ENCODE measurements at places on chromosomes 7 and 10.

DNA sequence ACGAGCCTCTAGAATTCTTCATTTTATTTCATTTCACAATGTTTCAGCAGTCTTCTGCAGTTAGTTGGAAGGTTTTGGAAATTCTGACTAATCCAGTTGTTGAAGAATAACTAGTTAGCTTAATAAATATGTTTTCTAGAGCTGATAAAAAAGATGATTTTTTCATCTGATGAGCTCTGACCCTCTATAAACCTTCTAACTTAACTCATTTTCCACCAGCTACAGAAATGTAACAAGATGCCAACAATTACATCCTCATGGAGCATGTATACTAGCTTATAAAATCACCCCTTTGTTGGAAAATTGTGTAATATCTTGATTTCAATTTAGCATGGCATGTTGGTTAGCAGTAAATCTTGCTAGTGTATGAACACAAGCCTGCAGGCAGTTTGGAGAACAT, 33.1 kb downstream of the KAT6B start:
- no peak for DNase-seq

DNA sequence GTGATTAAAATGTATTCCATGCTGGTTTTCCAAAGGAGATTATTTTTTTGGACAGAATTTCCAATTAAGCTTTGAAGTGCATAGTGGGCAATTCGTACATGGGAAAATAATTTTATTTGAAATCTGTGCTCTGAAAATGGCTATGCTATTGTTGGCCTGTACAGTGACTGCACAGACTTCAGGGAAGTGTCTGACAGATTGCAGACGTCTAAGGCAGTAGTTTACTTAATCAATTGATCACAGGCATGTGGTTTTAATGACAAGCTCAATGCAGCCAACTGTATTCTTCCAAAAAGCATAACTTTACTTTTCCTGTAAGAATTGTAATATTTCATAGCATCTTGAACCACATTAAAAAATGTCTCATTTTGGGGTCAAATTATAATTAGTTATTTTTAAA, 102.0 kb downstream of the SEMA3C start:
- DNase-seq, result no peak

GRCh38 chr7:20217193-20217948, at the start of gene MACC1:
Gene MACC1, minus strand, starts transcription at chr7:20217384. Its CDS starts 55,522 bp downstream, at chr7:20161862.
- DNase-seq, result no peak

GRCh38 chr10:103602028-103602851, 108.7 kb downstream of the NEURL1 start:
- no peak for DNase-seq

GRCh38 chr10:73225518-73225917, 21.5 kb downstream of the DNAJC9 start:
- DNase-seq, result no peak

GRCh38 chr10:13788711-13789447, 202.1 kb downstream of the PRPF18 start:
- DNase-seq, result no peak

DNA sequence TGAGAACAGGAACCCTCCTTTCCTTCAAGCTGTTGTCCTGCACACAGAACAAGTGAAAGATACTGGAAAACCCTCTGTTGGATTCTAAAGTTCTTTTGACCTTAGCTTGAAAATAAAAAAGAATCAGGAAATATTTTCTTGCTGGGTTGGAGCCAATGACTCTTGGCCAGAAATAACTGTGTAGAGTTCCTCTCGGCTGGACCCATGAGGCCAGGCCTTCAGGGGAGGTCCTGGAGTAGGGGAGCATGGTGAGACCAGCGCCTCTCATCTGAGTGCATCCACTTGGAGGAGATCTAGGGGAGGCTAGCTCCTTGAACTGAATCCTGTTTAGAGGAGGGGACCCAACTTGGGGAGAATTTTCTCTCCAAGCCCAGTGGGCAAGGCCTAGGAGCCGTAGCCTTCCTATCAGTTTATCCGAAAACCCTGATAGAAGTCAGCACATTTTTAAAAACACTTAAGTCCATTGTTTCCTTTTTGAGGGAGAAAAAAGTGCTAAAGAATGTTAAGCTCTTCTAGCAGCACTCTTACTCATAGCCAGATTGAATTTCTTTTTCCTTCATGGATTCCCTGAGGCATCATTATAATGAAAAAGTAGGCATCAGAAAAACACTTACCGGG, 635.7 kb upstream of the ANKRD30A start:
- DNase-seq, result no peak

DNA sequence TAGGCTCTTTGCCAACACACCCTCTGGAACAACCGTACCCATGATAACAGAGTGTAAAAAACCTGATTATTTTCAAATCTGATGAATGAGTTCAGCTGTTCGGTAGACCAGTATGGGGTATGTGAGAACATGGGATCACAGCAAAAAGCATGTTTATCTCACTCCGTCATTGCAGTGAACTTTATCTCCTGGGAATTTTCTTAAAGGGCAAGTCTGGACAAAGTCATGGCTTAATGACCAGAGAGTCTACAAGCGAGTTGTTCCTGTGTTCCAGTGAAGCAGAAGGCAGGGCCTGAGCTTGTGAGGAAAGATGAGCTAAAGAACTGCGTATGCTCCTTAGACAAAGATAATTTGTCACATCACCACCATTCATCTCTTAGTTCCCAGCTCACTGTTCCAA, 219.7 kb downstream of the TRIL start:
- DNase-seq, result no peak

GRCh38 chr7:46583656-46584055, 662.6 kb upstream of the IGFBP3 start:
- no peak for DNase-seq

DNA sequence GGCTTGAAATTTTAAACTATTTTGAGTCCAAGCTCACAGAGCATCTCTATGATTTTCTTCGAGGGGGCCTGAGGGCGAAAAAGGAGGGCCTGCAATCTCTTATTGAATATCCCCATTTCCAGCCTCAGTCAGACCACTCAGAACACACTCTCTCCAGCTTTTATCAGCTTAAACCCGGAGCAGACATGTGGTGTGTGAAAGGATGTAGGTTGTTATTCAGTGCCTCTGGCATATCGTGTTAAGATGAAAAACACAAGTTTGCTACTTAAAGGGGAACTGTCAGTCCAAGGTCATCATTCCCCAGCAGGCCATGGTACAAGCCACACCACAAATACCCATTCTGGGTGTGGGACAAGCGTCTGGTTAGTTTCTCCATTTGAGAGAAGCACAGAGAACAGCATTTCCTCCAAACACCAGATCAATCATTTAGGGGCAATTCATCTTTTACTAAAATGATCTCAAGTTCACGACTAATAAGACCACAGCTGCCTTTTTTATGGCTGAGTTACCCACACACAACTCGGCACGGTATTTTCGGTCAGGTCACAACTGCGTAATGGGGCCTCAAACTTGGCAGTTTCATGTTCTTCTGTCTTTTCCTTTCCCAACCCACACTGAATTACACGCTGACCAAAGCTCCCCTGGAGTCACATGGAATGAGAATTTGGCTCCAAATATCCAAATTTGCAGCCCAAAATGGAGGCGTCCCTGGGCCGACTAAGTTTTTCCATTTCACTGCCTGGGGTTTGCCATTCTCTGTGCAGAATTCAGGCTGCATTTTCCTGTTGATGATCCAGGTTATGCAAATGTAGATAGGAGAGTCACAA, 188.4 kb downstream of the SEM1 start:
- DNase-seq, result no peak

DNA sequence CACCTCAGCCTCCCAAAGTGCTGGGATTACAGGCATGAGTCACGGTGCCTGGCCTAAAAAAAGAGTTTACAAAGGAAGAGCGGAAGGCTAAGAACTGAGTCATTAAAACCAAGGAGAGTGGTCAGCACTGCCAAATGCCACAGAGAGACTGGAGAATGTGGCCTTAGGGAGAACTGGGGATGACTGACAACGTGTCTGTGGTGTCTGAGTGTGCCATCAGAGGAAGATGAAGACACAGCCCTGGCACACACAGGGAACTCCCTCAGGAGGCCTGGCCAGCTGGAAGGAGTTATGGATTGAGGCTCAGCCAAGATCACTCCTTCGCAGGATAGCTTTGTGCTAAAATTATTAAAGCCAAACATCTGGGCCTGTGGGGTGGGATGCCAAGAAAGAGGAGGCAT, 3.9 kb upstream of the INA start:
- DNase-seq, result no peak

- DNase-seq, result no peak
These were observed 8.3 kb downstream of the EN2 start for GRCh38 chr7:155466142-155466813.

DNA sequence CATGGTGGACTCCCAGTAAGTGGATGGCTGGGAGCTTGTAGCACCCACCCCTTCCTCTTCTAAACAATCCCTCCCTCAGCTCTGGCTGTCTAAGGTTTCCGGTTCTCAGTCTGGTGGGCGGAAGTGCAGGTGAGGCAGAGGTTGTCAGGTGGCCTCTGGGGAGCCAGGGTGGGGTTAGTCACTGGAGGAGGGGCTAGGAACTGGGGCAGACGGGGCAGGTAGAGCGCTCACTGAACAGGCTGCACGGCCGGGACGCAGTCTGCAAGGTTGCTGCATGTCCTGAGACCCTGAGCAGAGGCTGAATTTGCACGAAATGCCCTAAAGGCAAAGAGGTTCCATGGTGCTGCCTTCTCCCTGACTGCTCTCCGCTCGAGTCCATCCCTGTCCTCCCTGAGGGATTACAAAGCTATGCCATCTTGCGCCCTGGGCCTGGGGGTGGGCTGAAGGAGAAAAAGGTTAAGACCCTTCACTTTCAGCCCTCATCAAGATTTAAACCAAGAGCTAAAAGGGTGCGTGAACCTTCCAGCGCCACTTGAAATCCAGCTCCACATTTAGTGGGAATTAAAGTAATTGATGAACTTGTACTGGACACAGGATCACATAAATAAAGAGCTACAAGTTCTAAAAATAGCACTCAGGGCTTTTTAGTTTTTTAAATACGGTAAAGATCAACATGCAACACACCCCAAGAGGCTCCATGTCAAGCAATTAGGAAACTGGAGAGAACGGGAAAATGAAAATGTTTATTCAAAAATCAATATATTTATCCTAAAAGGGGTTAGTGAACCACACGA, 62.3 kb upstream of the CTBP2 start:
- DNase-seq, result no peak

DNA sequence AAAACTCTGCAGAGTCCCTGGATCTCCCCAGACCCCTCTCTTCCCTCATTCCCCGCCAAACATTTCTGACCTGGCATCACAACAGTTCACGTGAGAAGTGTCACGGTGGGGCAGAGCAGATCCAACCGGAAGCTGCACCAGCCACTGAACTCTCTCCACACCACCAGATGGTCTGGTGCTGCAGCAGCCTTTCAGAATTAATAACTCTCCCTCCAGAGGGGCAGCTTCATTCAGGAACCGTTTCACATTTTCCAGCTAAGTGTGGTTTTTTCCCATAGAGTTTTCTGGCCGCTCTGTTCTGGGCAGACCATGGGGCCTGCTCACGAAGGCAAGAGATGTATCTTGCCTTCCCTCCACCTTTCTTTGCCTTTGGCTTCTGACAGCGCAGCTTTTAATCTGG, 486.7 kb upstream of the GALNT17 start:
- DNase-seq, result no peak

GRCh38 chr10:48451969-48452878, 145.7 kb downstream of the MAPK8 start:
- no peak for DNase-seq

- no peak for DNase-seq
These were observed 41.5 kb upstream of the PIK3CG start for GRCh38 chr7:106823631-106824030.

- no peak for DNase-seq
These were observed 693.9 kb downstream of the PARD3 start for GRCh38 chr10:34121125-34121753.

DNA sequence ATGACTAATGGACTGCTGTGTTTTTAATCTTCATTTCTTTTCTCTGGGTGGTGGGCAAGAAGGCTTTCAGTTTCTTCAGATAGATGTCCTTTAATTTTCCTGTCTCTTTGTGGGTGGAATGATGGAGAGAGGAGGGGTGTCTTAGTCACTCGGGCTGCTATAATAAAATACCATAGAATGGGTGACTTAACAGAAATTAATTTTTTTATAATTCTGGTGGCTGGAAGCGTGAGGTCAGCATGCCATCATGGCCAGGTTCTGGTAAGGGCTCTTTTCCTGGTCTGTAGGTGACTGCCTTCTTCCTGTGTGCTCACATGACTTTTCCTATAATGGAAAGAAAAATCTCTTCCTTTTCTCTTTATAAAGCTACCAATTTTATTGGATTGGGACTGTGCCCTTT, 6.3 kb downstream of the RSBN1L start:
- no peak for DNase-seq

GRCh38 chr10:16765509-16766375, 51.5 kb downstream of the RSU1 start:
- no peak for DNase-seq

- no peak for DNase-seq
These were observed 160.6 kb downstream of the KLF6 start for GRCh38 chr10:3624367-3624766.

GRCh38 chr7:19376538-19376937, 231.3 kb upstream of the FERD3L start:
- DNase-seq, result no peak

- DNase-seq, result no peak
These were observed 242.0 kb downstream of the BICC1 start for GRCh38 chr10:58754469-58755339.

- DNase-seq, result no peak
These were observed 211.7 kb upstream of the NFE2L3 start for GRCh38 chr7:25940086-25940906.

DNA sequence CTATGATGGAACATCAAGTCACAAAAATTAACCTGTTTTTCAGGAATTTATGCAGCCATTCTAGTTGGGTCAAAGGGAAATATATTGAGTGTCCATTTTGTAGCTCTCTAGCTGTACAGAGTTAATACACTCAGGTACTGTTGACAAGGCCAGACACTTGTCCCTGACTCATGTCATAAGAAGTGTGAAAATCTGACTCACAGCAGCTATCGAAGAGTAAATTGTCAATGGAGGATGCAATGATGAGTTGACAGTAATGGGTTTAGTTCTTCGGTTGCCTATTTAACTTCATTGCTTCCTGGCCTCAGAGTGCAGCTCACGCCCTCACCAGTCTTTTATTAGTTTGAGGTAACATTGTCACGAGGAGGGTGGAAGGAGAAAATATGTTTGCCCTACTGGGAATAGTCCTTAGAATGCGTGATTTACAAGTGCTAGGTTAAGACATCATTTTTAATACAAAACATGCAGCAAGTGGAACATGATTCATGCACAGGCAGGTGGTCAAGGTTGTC, 255.1 kb downstream of the XPNPEP1 start:
- DNase-seq, result no peak

GRCh38 chr7:21572331-21573313, 29.8 kb downstream of the DNAH11 start:
- no peak for DNase-seq

- DNase-seq, result no peak
These were observed 9.5 kb upstream of the ING3 start for GRCh38 chr7:120941064-120941463.
